CD4-positive, alpha-beta T cell treated with Interleukin-17A for 4 hours (primary cell): ENCODE measurements at places on chromosomes 6 and 20.

- no peak for DNase-seq
Observed at GRCh38 chr6:22142856-22143255, 154.0 kb downstream of the PRL start.

GRCh38 chr20:37301558-37301957, 12.1 kb downstream of the MANBAL start:
- DNase-seq: no peak

DNA sequence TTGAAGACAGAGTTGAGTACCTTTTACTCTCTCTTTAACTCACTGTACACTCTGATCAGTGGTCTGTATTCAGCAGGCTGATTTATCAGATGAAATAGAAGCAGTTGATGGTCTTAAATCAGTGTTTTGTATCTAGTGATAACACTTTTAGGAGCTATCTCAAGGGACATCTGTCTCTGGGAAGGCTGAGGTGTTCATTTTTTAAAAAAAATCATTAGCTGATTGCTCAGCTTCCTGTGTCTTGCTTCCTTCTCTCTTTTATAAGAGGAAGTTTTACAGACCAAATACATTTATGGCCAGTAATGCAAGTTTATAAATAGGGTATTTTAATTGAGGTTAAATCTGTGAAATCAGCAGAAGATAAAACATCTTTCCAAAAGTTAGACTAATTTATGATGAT, 12.0 kb upstream of the CCDC170 start:
- DNase-seq: no peak

DNA sequence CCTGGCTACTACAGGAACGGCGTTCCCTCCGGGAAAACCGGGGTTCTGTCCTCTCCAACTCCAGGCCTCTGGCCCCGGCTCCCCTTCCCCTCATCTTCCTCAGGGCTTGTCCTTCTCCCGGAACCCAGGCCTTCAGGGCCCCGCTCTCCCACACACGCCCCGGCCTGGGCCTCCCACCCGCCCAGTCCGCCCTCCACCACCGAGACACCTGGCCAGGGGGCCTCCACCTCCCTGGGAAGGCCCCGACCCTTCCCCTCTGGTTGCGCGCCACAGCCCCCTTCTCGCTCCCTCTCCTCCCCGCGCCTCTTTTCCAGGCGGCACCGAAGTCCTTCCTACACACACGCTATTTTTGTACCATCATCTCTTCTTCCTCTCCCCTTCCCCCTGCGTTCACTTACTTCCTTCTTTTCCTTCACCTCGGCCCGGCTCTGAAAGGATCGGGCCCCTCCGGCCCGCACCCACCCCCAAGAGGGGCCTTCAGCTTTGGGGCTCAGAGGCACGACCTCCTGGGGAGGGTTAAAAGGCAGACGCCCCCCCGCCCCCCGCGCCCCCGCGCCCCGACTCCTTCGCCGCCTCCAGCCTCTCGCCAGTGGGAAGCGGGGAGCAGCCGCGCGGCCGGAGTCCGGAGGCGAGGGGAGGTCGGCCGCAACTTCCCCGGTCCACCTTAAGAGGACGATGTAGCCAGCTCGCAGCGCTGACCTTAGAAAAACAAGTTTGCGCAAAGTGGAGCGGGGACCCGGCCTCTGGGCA, 1.3 kb upstream of the SIRPA start:
- no peak for DNase-seq

- DNase-seq: no peak
Observed at GRCh38 chr20:47290008-47290407, 66.5 kb downstream of the ZMYND8 start.

DNA sequence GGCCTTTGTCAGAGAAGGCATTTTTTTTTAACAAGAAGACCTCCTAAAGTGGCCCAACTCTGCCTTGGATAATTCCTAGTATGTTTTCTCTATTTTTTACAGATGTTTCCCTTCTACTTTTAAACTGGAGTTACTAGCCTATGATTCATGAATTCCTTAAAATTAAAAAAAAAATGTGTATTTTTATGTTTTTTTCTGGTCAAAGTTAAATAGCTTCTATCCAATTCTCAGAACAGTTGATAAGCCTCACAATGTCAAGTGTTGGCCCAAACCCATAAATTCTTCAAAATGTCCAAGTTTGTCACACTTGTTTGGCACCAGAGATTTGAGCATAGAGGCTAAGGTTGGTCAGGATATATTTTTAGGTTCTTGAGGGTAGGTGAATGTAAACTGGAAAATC, 64.0 kb downstream of the JAG1 start:
- no peak for DNase-seq

- DNase-seq: peak; percentile 60
Observed at GRCh38 chr6:32844839-32845383, 1.1 kb upstream of the PSMB8 start.

DNA sequence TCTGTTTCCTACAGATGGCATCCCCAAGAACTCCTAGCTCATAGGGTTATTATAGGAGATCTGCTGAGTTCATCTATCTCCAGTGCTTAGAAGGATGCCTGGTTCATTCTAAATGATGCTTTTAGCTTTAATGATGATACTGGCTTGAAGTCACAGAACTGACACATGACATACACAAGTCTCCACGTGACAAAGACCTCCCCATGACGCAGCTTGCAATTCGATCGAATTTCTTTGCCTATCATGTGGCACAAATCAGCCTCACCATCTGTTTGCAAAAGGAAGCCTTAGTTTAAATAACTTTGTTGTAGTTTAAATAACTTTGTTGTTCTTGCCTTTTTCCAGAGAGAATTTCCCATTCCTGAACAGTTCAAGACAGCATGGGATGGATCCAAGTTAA, 44.1 kb upstream of the FAM8A1 start:
- DNase-seq: no peak

DNA sequence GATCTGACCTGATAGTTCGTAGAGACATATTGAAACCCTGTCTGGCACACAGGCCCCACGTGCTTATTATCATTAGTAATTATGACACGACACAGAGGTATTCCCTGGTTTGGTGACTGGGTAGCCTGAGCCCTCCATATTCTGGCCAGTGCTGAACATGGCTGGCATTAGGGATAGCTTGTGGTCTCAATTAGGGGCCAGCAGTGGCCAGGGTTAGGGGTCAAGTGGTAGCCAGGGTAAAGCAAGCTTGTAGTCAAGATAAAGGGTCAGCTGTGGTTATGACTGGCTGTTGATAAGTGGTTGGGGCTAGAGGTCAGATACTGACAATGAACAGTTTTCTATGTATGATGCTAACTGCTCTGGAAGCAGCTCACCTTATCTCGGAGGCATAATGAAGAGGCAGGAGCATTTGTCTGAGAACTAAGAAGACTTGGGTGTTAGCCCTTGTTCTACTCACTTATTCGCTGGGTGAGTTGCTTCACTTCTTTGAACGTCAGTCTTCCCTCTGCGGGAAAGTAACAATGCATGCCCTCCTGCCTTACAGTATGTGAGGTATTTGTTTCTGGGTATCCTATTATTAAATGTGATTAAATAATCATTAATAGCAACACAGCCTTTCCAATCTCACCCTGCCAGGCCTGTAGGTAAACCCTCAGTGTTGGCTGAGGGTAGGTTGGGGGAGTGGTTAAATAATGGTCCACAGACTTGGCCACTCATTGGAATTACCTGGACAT, 66.7 kb downstream of the VEGFA start:
- no peak for DNase-seq

DNA sequence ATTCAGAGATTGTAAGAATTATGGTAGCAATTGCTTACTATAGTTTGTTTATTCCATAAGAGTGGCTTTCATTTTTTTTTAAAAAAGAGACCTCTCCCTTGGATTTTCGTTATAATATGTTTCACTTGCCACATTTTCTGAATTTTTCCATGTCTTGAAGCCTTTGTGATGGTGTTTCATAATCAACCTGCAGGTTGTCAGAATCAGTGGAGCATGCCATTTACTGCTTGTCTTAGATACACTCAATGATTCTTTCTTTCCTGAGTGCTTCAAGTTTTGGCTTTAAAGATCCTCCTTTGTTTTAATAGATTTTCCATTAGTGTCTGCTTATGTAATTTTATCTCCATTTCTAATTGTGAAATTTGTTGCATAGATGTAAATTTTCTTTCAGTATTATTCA, 31.2 kb downstream of the KCNQ5 start:
- DNase-seq: no peak

DNA sequence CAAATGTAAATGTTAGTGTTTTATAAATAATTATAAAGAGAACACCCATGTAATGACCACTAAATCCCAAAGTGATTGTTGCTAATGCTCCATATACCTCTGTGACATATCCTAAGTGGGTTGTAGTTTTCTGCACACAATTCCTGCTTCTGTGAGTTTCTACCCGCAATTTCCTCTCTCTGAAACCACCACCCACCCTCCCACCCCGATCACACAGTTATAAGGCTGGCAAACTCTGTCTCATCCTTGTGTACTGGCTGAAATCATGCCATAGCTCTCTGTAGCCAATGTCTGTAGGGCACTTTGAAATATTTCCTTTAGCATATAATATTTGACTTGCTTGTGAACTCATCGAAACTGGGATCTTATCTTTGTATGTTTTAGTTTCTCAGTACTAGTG, 236.6 kb downstream of the PLCB1 start:
- DNase-seq: no peak

- no peak for DNase-seq
Observed at GRCh38 chr6:128368213-128368944, 152.0 kb downstream of the PTPRK start.

DNA sequence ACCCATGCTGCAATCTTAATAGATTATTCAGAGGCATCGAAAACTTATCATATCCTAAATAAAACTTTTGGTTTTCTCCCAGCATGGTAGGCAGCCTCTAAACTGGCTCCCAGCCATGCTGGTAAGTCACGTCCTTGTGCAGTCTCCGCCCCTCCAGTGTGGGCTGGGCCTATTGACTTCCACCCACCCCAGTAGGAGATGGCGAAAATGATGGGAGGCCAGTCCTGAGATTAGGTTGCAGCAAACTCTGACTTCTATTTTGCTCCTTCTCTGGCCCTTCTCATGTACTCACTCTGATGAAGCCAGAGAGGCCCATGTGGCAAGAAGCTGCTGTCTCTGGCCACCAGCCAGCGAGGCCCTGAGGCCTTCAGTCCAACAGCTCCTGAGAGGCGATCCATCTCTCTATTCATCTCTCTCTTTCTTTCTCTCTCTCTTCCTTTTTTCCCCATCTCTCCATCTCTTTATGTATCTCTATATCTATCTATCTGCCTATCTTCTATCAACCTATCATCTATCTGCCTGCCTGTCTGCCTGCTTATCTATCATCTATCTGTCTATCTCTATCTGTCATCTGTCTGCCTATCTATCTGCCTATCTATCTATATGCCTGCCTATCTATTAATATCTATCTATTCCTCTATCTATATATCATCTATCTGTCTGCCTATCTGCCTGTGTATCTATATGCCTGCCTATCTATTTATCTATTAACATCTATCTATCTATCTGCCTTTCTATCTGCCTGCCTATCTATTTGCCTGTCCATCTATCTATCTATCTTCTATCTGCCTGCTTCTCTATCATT, 52.7 kb upstream of the STX16 start:
- no peak for DNase-seq

GRCh38 chr6:107228754-107229153, 113.4 kb upstream of the BEND3 start:
- DNase-seq: no peak

- DNase-seq: no peak
Observed at GRCh38 chr6:70180901-70181599, 121.8 kb downstream of the COL9A1 start.

DNA sequence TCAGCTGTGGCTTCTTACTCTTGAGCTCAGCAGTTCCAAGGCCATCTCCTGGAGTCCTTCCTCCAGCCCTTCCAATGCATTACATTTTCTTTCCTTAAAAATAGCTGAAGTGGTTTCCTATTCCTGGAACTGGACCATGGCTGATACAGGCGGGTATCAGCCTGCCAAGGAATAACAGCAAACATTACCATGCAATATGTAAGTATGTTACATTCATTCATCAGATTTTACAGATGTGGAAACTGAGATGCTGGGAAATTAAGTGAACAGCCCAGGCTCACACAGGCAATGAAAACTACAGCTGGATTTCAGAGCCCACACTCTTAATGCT, 100.4 kb downstream of the NRN1 start:
- DNase-seq: no peak

DNA sequence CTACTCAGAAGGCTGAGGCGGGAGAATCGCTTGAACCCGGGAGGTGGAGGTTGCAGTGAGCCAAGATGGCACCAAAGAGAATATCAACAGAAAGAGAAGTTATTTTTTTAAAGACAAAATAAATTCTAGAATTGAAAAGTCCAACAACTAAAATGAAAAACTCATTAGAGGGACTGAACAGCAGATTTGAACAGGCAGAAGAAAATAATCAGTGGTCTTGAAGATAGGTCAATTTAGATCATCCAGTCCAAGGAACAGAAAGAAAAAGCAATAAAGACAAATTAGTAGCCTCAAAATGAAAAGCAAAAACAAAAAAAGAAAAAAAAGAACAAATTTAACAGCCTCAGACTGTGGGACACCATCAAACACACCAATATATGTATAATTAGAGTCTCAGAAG, 6.0 kb downstream of the UQCC1 start:
- no peak for DNase-seq

GRCh38 chr20:63956664-63957003, 418 bp upstream of the UCKL1 start:
- DNase-seq: no peak

GRCh38 chr20:24745617-24746350, 203.3 kb upstream of the CST7 start:
- no peak for DNase-seq

- no peak for DNase-seq
Observed at GRCh38 chr20:23061734-23062561, 12.5 kb upstream of the THBD start.

DNA sequence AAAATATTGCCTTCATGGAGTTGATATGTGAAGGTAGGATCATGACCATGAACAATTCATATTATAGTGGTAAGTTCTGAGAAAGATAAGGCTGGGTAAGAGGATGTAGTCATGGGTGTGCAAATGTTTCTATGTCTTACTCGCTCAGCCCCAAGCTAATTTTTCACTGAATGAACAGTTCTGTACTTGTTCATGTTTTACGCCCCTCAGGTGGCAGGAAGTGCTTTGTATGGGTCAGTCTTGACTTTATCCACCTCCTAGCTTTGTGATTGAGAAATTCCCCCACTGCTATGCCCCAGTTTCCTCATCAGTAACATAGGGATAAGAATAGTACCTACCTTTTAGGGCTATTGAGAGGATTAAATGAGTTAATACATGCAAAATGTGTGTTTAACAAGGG, 148.2 kb upstream of the KCNG1 start:
- DNase-seq: no peak

DNA sequence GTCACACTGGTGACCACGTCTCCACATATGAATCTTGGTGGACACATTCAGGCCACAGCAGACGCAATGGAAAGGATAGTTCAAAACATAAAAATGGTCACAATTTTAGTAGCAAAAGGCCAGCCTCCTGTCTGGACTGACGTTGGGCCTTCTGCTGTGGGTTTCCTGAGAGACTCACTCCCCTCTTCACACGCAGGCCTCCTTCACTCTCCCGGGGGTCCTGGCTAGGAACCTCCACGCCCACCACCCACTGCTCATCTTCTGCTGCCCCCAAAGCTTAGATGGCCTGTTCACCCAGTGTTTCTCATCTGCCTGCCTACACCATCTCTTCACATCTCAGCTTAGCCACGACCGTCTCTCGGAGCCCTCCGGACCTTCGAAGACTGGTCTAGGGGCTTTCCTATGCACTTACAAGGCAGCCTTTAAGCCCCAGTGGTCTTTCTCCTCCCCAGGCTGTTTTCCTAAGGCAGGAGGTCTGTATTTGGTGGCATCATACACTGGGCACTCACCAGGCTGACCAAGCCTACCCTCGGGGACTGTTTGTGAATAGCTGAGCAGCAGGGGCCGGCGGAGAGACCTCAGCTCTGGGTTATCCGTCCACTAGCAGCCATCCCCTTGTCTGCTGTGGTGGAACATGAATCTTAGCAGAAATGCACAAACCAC, 46.6 kb upstream of the AFDN start:
- no peak for DNase-seq
